Femur (tissue), 1 donor: ENCODE measurements at places on chromosomes 1 and 21.

DNA sequence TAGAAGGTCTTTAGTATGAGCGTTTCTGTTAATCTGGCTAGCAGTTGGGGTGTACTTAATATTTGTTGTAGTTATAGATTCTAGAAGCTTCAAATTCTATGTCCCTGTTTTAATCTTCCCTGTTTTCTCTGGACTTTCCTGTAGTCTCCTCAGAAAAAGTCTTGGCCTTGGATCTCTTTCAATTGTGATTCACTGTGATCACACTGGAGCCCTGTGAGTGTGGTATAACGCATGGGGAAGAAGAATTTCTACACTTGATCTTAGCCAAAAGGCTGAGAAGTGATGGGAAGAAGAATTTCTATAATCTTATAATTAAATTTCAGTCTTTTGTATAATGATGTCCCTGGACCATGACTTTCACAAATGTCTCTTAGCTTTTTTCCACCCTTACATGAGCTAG is 36.7 kb upstream of the COP1 start:
- DNase-seq = no peak

- no peak for DNase-seq
Observed at GRCh38 chr1:26384076-26384475, 11.5 kb upstream of the ZNF683 start.

DNA sequence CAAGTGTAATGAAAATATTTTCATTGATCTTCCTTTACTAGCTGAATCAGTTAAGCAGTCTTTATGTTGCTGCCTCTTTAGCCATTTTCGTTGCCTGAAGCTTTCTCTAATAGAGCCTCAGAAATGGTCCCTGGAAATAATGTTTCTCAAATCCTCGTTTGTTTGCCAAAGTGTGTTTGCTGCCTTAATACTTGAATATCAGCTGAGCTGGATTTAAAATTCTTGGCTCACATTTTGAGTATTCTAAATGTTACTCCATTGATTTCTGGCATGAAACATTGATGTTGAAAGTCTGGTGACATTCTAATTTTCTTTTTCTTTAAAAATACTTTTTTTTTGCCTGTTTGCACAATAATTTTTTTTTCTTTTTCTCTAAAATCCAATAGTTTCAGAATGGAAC is 84.6 kb upstream of the SERBP1 start:
- no peak for DNase-seq

DNA sequence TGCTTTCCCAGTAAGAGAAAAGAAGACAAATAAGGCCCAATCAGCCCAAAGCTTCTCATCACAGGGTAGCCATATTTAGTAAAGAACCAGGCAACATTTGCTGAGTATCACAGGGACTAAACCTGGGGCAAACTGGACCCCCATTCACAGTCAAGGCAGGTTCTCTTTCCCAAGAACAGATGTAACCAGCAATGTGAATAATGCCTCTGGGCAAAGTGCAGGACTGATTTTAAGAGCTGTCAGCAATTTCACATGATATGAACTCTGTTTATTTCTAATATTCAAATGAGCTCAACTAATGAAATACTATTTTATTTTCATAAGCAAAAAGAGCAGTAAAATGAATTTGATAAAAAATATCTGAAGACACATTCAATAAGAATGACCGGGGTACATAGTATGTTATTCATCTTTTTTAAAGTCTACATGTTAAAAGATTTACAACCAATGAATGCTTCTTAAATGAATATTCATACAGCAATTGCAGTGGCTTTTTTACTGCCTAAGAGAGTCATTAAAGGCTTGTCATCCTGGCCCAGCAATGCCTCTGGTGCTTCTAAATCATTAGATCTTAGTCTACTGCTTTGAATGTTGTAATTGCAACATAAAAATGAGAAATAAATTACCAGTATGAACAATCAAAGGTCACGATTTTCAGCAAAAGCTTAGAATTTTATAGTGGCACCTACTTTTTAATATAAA is 308.8 kb downstream of the SMYD3 start:
- DNase-seq = no peak

- DNase-seq = no peak
Observed at GRCh38 chr1:70248729-70249128, 27.5 kb downstream of the SRSF11 start.

- DNase-seq = peak; percentile 84
Observed at GRCh38 chr1:201649761-201650622, 111.1 kb downstream of the NAV1 start.

- no peak for DNase-seq
Observed at GRCh38 chr1:203701606-203702005, 63.4 kb upstream of the LAX1 start.

GRCh38 chr1:14610761-14611160 is 12.3 kb downstream of the KAZN start:
- DNase-seq = no peak

GRCh38 chr1:100440075-100440809 is 87.9 kb downstream of the CDC14A start:
- DNase-seq = no peak

GRCh38 chr1:46749404-46749803 is 30.5 kb upstream of the EFCAB14 start:
- DNase-seq = no peak

DNA sequence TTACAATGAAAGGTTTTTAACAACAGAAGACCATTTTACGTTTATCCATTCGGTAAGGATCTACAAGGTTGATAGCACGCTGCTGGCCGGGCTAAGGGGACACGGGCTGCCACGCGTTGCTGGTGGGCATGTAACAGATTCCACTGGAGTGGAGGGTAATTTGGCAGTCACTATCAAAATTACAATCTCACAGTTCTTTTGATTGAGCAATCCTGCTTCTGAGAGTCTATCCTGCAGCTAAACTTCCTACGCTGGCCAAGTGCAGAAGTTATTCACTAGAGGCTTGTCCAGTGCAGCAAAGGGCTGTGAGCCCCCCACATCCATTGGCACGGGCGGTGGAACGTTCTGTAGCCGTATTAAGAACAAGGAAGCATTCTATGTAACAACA is 61.8 kb downstream of the DISP3 start:
- DNase-seq = no peak

DNA sequence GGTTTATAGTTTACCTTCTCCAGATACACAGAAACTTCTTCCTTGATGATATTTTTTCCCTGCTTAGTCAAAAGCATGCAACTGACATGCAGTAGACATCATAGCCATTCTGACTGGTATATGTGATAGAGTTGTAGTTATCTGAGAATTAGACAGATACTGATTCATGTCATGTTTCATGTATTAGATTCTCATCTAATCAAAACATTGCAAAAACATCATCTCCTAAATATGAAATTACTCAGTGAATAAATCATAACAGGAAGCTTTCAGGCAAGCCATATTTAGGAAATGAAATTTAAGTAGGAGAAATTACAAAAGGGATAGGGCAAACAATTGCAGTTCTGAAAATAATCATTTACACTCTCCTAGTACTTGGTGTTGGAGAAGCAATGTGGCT is 38.4 kb upstream of the ASB17 start:
- DNase-seq = no peak

DNA sequence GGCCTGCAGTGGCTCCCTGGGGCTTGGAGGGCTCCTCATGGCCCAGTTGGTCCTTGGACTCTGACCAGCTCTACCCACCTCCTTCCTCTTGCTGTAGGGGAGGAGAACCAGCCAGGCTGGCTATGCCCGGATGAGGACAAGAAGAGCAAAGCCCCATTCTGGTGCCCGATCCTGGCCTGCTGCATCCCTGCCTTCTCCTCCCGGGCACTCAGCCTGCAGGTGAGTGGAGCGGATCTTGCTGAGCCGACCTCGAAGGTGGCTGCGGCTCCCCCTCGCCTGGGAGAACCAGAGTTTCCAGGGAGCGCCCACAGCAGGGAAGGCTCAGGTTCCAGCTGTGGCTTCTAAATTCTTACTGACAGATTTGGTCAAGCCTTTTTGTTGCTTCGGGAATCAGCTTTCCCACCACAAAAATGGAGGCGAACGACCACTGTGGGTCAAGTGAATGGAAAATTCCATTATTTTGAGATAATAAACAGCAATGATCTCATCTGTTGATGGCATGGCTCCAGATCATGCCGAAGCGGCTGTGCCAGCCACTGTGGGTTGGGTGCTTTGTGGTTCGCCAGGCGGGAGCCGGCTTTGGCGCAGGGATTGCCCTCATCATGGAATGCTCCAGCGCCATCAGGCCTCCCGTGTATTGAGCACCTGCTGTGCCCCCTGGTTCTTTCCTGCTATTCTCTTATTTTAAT is 106.5 kb upstream of the ACTL8 start:
- peak; percentile 33 for DNase-seq

DNA sequence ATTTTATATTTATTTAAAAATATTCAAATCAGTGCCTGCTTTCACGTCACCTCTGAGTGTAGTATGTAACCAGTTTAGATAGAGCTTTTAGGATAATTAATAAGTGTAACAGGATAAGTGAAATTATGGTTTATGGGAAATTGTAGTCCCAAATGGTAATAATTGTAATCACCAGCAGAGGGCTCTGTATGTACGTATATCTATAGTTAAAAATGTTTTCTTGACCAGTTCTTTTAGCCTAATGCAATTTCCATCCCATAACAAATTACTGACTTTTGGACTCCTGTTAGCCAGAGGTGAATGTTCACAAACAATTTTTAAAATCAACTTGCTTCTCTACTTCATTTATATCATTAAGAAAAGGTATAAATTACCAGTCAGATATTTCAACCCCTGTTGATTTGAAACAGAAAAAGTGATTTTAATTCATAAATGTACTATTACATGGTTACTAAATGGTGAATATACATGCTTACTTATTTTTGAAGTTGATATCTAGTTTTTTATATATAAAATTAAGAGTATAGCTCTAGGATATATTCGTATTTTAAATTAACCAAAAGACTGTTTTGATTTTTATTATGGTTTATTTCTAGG is 25.3 kb downstream of the SLC30A7 start:
- no peak for DNase-seq

- no peak for DNase-seq
Observed at GRCh38 chr1:94501935-94502334, 39.6 kb downstream of the F3 start.

GRCh38 chr21:14557413-14557812 is 11.3 kb upstream of the SAMSN1 start:
- DNase-seq = no peak

DNA sequence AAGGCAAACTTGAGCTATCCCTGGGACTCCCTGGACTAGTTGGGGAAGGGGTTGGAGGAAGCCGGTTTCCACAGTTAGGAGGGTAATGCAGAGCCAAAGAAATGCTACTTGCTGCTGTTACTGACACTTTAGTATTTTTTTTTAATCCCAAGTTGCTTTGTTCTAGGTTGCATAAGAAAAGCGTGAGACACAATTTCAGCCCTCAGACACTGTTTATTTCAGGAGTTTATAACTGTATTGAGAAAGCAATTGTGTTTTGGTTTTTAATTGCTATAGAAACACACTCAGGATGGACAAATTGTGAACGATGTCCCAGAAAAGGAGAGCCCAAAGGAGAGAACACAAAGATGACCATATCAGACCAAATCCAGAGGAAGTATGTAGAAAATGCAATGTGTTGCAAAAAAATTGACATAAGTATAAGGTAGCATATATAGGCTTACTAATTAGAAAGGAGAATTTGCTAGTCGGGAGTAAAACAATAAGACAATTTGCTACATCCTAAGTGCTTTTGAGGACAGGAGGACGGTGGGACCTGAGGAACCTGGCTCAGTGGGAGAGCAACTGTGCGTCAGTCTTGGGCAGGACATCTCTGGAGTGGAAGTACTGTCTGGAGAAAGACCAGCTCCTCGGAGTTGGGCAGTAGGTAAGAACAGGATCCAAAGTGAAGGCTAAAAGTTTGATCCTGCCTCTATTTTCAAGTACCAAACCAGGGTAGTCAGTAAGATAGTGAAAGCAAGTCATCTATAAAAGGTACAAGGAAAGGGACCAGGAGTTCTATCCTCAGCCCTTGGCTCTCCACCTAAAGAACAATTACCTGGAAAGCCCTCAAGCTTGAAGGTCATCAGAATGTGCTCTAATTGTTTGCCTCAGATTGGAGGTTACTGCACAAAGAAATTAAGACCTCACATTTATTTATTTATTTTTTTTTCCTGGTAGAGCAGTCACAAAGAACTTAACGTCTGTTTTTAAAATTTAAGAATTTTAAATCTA is 39.9 kb downstream of the DIPK1A start:
- DNase-seq = no peak

DNA sequence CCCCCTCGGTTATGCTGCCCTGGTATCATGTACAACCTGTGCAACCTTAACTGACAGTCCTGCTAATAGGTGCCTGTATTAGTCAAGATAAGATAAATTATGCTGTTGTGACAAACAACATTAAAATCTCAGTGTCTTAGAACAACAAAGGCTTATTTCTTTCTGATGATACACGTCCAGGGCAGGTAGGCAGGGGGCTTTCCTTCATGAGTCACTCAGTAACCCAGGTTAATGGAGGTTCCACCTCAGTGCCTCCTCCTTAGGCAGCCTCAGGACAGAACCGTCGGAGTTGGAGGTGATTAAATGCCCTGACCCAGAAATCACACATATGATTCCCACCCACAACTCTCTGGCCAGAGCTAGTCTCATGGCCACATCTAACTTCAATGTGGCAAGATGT is 94.6 kb upstream of the CASZ1 start:
- no peak for DNase-seq
